ENCODE measurements at places on chromosomes 12 and 14.

GRCh38 chr14:100296106-100296651 lies 10.1 kb downstream of the SLC25A29 start:
- DNase-seq = no peak

- no peak for DNase-seq
Observed at GRCh38 chr12:116455540-116456329, 103.4 kb upstream of the MAP1LC3B2 start.

- no peak for DNase-seq
Observed at GRCh38 chr14:27506272-27506671, 908.4 kb upstream of the NOVA1 start.

GRCh38 chr12:61521258-61521657 lies 738.9 kb upstream of the USP15 start:
- DNase-seq = no peak

DNA sequence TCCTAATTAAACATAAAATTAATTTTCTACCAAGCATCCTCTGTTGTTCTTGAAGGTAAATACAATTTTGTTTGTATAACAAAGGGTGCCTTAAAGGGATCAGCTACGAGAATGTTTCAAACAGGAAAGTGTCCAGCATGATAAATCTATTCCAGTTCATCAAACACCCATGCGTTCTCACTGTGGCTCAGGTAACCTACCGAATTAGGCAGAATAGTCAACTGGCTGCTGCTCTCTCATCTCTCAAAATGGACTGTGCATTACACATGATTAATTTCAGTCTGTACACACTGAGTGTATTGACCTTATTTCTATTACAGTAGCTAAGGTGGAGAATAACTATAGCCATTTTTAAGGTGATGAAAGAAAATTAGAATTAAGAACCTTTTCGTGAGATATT lies 127.5 kb upstream of the RMST start:
- no peak for DNase-seq

- DNase-seq = no peak
Observed at GRCh38 chr12:29792853-29793252, 9.1 kb upstream of the TMTC1 start.

- no peak for DNase-seq
Observed at GRCh38 chr14:63833728-63834127, 19.1 kb upstream of the SYNE2 start.

DNA sequence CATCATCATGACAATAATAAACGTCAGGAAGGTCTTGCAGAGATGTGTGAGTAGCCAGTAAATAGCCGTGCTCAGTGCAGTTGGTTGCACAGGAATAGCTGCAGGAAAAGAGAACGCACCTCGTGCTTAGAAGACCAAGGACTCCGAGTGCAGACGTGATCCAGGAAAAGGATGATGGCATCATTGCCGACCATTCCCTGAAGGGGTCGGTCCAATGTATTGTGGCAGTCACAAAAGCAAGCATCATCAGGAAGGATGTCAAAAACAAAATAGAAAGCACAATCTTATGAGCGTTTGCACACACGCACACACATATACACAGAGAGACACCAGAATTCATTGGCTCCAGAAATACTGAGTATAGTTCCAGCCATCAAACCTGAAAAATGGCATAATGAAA lies 12.8 kb downstream of the DUSP6 start:
- no peak for DNase-seq

- no peak for DNase-seq
Observed at GRCh38 chr14:97625477-97625876, 828.3 kb downstream of the VRK1 start.

GRCh38 chr14:76939015-76939742 lies 89.3 kb downstream of the IRF2BPL start:
- no peak for DNase-seq

- no peak for DNase-seq
Observed at GRCh38 chr12:103852498-103852997, 11.5 kb upstream of the NT5DC3 start.

- no peak for DNase-seq
Observed at GRCh38 chr14:93317875-93318807, 14.7 kb downstream of the BTBD7 start.

- DNase-seq = no peak
Observed at GRCh38 chr12:64992116-64992515, 129.0 kb downstream of the WIF1 start.

DNA sequence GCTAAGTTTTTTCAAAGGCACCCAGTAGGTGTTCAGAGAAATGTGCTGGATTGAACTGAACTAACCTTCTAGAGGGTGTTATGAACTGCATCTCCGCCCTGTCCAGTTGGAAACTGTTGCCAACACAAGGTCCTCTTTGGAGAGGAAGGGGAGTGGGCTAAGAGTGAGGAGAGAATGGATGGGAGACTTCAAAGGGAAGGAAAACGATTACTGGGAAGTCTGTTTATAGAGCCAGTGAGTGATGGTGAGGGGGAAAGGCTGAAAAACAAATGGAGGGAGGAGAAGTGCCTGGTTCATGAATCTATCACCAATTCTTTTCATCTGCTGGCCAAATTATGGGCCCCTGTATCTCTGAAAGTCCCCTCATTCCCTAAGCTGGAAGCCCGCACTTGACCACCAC lies 86.0 kb upstream of the TBX5 start:
- no peak for DNase-seq

- no peak for DNase-seq
Observed at GRCh38 chr12:113432986-113433385, 10.8 kb downstream of the SDSL start.

GRCh38 chr12:120639771-120640721 lies at the start of gene CABP1:
TSS of gene CABP1 (plus strand) at chr12:120640626. CDS start at chr12:120640686, 60 bp downstream.
- peak; percentile 53 for DNase-seq

DNA sequence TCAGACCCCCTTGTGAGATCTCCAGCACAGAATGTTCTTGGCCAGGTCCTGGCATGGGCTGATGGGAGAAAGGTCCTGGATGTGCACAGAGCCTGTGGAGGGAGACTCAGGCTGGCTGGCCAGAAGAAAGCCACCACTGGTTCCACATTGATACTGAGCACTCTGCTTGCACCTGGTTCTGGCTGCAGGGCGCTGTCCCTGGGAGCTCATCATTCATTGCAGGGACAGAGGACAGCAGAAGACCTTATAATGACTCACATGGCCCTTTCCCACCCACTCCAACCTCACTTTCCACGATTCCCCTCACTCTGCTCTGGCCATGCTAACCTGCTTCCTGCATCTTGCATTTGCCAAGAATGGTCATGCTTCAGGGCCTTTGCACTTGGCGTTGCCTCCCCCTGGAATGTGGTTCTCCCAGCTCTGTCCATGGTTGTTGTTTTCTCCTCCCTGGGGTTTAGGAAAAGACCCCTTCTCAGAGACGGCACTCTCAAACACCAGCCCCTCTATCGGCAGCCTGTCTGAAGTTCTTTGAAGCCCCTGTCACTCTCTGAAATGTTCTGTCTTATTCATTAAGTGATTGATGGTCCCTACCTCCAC lies 10.3 kb downstream of the KRT7 start:
- DNase-seq = no peak

GRCh38 chr14:73728717-73729330 lies 14.6 kb upstream of the PNMA1 start:
- DNase-seq = peak; percentile 85

GRCh38 chr14:76669770-76670169 lies 91.5 kb upstream of the VASH1 start:
- DNase-seq = no peak

GRCh38 chr14:53716578-53716977 lies 240.0 kb downstream of the BMP4 start:
- no peak for DNase-seq

DNA sequence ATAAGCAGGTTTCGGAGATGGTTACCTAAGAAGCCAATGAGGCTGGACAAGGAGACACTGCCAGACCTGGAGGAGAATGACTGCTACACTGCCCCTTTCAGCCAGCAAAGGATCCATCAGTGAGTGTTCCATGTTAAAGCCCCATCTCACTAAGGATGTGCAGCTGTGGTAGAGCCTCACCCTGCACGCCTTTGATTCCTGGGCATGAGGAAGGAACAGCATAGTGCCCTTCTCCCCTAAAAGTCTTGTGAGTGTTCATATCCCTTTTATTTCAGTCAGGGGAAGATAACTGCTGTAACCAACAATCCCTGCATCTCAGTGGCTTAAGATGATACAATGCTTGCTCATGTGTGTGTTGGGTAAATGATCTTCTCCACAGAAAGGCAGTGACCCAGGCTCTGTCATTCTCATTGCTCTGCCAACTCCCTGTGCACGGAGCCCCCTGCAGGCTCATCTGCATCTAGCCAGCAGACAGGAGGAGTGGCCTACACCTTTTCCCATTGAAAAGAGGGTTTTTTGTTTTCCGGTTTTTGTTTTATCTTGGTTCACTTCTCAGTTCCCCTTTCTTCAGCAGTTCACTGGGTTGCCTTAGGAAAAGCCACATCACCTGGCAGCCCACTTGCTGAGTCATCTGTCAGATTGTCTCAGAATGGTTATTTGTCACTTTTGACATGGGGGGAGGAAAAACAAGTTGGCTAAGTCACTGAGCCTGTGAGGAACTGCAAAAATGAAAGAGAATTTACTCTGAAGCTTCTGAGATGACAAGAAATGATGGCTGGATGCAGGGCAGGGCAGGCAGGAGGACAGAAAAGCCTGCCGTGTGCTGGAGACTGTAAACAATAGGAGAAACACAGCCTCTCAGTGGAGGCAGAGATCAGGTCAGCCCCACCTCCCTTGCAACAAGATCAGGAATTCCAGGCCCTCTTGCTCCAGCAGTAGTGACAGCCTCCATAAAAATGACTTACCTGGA lies 193.3 kb downstream of the ANO4 start:
- DNase-seq = no peak

DNA sequence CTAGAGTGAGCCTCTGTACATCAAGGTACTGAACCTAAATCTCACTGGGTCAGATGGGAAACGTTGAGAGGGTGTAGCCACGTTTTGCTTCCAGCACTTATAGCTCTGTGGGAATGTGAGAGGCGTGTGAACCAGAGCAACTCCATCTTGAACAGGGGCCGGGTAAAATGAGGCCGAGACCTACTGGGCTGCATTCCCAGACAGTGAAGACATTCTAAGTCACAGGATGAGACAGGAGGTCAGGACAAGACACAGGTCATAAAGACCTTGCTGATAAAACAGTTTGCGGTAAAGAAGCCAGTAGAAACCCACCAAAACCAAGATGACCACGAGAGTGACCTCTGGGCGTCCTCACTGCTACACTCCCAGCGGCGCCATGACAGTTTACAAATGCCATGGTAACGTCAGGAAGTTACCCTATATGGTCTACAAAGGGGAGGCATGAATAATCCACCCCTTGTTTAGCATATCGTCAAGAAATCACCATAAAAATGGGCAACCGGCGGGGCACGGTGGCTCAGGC lies 63.4 kb upstream of the NCOR2 start:
- no peak for DNase-seq

- no peak for DNase-seq
Observed at GRCh38 chr14:102525219-102525928, 15.8 kb upstream of the ANKRD9 start.

- DNase-seq = no peak
Observed at GRCh38 chr12:105384916-105385535, 54.5 kb downstream of the C12orf75 start.

GRCh38 chr12:107081778-107082177 lies 11.6 kb downstream of the CRY1 start:
- DNase-seq = no peak

DNA sequence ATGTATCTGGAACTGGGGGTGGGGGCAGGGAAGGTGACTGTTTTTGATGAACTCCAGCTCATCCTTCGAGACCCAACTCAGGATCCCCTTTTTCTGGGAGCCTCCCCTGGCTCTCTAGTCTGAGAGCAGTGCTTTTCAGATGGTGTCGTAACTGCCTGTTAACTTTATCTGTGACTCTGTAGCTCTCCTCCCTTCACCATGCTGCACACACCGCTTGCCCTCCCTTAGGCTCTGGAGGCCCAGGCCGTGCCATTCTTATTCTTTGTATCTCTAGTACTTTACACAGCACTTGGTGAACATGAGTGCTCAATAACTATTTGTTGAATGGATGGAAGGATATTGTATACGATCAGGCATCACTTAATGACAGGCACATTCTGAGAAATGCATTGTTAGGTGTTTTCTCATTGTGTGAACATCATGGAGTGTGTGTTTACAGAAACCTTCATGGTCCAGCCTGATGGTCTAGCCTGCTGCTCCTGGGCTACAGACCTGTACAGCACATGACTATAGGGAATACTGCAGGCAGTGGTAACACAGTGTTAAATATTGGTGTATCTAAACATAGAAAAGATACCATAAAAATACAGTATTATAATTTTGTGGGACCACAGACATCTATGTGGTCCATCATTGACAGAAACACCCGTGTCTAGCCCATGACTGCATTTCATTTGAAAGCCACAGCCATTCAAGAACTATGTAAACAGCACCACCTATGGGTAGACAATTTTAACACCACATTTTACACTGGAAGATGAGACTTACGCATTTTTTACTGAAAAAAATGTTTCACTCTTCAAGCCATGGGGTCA lies 91.8 kb downstream of the EML1 start:
- DNase-seq = no peak

DNA sequence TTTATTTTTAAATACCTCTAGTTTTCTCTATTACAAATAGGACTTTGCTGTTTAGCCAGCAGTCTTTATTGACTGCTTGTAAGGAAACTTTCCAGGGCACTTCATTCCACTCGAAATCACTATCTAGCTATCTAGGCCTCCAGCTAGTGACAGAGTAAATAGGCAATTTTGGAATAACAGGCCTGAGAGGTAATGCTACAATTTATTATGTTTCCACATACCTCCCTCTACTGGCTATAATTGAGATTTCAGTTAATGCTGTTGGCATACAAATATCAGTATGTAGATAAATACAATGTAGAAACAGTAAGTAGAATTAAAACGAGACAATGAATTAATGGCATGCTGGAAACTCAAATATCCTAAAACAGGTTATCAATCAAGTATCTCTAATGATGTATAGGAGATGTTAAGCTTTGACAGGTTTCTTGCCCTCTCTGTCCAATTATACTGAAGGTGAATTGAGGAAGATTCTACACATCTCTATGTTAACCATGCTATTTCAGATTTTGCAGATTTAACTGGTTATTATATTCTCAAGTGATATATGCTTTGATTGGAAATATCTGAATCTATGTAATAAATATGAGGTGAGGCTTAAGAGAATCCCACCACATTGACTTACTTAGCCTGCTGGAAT lies 7.2 kb downstream of the DTD2 start:
- DNase-seq = no peak

DNA sequence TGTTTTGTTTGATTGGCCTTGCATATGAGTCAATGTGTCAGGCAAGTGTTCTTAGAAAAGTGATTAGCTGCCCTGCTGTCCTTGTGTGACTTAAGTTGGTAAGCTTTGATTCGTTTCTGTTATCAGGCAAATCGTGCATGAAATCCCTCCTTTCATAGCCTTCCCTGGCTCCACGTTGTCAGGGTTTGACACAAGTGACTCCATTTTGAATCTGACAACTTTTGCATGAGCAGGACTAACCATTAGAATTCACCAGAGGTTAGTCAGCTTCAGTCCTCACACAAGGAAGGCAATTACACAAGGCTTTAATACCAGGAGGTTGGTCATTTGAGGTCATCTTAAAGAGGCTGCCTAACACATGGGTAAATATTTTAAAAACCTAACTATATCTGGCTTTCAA lies 68.2 kb downstream of the GPATCH2L start:
- no peak for DNase-seq

GRCh38 chr12:121774968-121775474 lies 18.5 kb downstream of the RHOF start:
- no peak for DNase-seq

GRCh38 chr14:93792391-93792790 lies 4.1 kb upstream of the PRIMA1 start:
- no peak for DNase-seq
